ENCODE measurements at places on chromosomes 2 and 18.

DNA sequence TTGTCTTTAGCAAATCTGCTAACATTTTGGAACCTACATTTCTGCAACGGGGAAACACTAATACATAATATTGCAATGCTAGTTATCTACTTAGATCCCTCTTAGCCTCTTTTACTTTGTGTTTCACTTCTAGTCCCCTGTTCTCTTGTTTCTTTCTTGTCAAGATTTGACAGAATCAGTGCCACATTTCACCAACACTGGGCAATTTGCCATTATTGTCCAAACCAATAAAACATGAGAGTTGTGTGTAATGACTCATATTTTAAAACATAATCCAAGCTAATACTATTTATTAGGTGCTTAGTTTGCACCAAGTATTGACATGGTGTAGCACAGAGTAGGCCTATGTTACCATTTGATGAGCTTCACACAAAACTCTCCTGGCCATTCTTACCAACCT lies 33.7 kb upstream of the ACVR1C start:
- no peak for DNase-seq

DNA sequence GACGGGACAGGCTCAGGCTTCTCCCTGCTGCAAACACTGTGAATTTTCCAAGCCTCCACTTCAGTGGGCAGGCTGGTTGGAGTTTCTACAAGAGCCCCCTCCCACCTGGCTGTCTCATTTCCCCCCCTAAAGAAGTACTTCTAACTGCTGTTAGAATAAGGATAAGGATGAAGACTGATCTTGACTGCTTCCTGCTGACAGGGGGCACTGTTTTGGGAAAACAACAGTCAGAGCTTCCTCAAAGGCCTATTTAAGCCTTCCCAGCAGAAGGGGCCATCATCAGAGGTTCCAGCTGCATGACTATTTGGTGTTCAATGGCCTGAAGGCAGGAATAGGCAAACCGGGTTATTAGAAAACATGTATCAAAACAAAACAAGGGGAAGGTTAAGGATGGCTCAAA lies 1162.8 kb downstream of the DSC3 start:
- no peak for DNase-seq

- no peak for DNase-seq
These were observed 123.1 kb upstream of the STK17B start for GRCh38 chr2:196294516-196294909.

DNA sequence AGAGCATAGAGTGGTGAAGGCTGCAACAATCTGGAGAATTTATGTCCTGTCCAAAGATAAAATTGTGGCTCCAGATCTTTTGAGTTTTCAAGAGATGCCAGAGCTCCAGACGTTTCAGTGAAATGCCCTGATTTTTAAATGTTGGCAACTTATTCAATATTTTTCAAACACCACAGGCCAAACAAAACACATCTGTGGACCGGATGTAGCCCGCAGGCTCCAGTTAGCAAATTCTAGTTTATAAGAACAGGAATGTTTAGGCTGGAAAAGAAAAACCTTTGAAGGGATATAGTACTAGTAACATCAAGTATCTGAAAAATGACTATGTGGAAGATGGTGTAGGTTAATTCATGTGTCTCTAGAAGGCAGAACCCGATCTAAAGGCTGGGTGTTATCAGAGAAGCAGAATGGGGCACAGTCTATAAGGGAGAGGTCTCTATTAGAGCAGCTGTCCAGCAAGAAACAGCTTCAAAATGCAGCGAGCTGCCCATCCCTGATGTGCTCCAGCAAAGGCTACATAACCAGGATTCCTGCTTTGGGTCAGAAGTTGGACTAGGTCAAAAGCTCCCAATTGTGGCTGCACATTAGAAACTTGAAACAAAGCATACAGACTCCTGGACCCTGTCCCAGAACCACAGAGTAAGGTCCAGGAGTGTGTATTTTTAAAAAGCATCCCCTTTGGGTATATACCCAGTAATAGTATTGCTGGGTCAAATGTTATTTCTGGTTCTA lies 105.9 kb downstream of the ANKRD44 start:
- DNase-seq = no peak

GRCh38 chr18:73684647-73685046 lies 463.0 kb downstream of the FBXO15 start:
- DNase-seq = no peak

- DNase-seq = peak; percentile 50
These were observed 157 bp downstream of the PTGR3 start for GRCh38 chr18:75208836-75209128.

GRCh38 chr2:37378411-37378810 lies 34.0 kb downstream of the QPCT start:
- no peak for DNase-seq
